ENCODE measurements at places on chromosomes 7 and 10.

GRCh38 chr7:151243408-151244195, 4.9 kb downstream of the SMARCD3 start:
- no peak for DNase-seq

DNA sequence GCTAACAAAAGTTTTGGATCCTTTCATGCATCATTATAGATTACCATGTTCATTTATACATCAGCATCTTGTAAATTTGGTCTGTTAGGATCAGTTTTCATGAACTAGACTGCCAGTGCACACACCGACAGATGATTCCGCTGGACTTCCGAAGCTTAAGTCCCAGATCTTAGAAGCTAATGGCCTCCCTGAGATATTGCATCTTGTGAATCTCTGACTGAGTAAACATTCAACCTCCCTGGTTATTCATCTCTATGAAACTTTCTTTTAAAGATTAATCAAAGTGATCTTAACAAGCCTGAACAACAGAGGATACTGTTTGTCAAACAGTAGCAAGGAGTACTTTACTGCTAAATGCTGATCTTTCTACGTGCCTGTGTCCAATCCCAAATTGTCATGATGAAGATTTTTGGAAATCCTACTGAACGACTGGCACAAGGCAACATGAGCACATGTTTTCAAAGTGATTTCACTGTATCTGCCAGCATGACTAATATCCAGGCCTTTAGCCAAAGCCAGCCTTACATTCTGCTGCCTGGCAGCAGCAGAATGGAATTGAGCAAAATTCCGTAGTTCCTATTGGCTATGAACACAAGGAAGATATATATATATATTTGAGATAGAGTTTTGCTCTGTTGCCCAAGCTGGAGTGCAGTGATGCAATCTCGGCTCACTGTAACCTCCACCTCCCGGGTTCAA, 91.3 kb upstream of the ANK3 start:
- no peak for DNase-seq

- DNase-seq: no peak
Measured at GRCh38 chr10:58107506-58107905, 160.2 kb downstream of the IPMK start.

DNA sequence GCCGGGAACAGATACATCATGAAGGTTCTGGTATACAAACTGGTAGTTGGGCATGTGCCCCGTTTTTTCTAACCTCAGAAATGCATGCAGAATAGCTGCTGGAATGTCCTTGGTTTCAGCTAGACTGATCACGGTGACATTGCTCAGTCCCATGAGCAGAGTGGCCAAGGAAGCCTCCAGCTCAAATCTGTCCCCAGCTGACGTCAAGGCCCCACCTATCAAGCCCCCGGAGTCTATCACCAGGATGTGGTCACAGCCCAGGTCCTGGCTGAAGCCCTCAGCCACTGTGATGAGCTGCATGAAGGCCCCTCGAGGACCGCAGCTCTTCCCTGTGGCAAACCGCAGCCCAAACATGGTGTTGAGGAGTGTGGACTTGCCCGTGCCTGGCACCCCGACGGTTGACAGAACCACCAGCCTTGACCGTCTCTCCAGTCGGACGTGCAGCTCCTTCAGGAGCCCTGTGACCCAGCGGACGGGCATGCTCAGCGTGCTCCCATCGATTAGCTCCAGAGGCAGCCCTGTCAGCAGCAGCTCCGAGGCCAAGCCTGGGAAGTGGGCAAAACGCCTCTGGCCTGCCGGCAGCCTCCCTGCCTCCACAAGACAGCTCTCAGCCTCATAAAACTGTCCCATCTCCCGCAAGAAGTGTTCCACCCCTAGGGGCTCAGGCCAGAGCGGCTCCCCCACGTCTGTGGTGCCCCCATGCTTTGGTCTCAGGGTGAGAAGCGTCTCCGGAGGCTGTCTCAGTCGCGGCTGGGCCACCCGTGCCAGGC, 7.8 kb upstream of the MRPS24 start:
- no peak for DNase-seq

GRCh38 chr10:33114451-33114952, 156.5 kb upstream of the ITGB1 start:
- DNase-seq: no peak

GRCh38 chr7:79553811-79554555, 100.5 kb upstream of the MAGI2 start:
- DNase-seq: no peak

DNA sequence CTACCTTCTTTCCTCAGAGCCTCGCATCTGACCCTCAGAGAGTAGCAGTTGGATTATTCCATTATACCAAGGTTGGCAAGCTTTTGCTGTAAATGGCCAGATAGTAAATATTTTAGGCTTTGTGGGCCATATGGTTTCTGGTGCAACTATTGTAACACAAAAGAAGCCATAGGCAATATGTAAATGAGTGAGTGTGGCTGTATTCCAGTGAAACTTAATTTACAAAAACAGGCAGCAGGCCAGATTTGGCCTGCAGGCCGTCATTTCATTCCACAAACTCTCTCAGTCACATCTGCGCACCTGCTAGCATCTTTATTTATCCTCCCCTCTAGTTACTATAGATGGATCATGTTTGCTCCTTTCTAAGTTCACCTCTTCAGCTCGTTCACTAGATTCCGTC, 6.7 kb downstream of the ZNF518A start:
- no peak for DNase-seq

DNA sequence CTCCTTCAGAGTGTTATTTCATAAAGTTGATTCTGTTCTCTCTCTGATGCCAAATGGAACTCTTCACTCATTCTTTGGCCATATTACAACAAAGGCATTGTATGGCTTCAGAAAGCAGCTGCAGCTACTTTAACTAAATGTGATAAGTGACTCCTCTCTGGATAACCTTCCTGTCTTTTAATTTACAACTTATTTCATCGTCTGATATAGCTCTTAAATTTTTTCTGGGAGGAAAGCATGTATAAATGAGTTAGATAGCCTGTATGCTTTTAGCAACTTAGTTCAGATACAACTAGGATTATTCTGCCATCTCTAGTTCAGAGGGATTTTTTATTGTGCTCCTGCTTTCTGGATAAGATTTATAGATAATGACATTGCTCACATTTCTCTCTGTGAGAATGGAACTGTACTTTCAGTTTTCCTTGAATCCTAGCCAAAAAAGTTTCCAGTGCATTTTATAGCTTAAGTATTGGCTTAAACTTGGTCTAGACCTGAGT, 57.5 kb downstream of the KLHDC10 start:
- DNase-seq: no peak

GRCh38 chr10:7424919-7425318, 14.1 kb upstream of the SFMBT2 start:
- no peak for DNase-seq

DNA sequence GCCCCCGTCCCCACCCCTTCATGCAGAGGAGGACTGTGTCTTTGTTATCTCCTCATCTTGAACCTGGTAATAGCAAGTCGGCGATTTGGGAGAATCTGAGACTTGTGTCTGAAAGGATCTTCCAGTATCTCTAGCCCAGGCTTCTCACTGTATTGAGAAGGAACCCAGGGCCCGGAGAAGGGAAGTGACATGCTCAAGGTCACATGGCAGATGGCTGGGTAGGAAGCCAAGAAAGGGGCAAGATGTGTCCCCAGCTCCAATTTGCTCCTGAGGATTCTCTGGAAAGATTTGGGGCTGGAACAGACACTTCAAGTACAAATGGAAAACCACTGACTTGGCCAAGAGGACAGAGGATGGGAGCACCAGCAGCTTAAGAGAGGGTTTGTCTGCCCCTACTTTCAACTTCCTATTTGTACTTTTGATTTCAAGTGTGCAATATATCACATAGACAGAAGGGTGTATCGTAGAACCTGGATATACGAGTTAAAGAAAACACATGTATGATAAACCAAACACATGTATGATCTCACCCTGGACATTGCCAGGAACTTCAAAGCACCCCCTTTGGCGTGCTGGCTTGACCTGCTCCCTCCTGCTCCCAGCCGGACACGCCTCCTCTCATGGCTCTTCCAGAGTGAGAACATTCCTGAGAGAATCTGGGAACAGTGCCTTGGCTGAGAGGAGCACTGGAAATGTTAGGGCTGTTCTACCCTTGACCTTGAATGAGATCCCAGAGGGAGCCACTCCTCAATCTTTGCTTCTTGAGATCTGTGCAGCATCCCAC, 79.7 kb downstream of the CDH23 start:
- no peak for DNase-seq

- no peak for DNase-seq
Measured at GRCh38 chr7:7706556-7707172, 11.7 kb downstream of the RPA3 start.

DNA sequence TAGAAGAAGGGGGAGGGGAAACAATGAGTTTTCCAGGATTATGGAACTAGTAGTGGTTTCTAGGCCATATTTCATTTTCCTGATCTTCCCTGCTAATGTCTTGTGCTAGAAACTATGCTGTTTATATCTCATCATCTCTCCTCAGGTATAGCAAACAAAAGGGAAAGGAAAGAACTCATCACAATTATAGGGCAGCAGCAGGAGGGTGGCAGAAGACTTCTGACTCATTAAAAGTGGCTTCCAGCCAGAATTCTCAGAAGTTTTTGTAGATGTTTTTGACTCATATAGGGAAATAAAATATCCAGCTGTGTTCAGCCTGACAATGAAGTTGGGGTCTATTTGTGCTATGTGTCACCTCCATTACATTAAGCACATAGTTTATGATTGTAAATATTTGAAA, 6.5 kb downstream of the AHR start:
- DNase-seq: no peak

- DNase-seq: no peak
Measured at GRCh38 chr7:25647872-25648271, 419.6 kb upstream of the NPVF start.

DNA sequence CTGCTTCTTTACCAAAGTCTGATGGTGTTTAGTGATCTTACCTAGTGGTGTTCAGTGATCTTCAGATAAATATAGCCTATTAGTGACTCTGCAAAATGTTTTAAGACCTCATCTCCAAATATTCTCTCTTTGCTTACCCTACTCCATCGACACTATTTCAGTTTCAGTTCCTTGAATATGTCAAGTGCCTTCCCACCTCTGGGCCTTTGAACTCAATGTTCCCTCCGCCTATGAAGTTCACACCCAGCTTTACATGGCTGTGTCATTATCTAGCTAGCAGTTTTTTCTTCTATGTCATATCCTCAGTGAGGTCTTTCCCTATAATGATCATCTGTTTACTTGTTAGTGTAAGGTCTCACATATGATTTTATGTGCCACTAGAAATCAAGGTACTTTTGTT, 322.6 kb downstream of the DGKB start:
- DNase-seq: no peak

DNA sequence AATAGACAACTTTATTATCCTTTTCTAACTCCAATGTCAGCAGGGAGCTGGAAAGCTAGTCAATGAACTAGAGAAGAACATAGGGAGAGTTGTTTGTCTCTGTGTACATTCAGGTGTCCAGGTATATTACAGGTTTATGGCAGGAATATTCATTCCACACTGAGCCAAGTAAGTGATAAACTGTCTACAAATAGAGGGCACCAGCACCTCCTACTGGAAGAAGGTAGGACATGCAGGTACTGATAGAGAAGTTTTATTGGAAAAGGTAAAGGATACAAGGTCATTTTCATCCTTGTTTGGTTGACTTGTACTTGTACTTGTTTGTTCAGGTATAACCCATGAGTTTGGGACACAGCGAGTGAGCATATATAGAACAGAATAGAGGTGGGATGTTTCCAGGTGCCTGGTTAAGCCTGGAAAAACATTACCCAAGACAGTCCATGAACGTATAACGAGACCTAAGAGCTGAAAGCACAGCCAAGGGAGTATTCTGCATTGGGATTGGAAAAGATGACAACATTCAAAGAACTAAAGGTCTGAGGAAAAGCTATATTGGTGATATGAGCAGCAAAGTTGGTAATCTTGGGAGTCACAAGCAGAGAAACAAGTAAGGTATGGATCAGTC, 61.4 kb upstream of the PPP1R3C start:
- no peak for DNase-seq

GRCh38 chr7:41674505-41675023, 28.3 kb downstream of the INHBA start:
- no peak for DNase-seq

DNA sequence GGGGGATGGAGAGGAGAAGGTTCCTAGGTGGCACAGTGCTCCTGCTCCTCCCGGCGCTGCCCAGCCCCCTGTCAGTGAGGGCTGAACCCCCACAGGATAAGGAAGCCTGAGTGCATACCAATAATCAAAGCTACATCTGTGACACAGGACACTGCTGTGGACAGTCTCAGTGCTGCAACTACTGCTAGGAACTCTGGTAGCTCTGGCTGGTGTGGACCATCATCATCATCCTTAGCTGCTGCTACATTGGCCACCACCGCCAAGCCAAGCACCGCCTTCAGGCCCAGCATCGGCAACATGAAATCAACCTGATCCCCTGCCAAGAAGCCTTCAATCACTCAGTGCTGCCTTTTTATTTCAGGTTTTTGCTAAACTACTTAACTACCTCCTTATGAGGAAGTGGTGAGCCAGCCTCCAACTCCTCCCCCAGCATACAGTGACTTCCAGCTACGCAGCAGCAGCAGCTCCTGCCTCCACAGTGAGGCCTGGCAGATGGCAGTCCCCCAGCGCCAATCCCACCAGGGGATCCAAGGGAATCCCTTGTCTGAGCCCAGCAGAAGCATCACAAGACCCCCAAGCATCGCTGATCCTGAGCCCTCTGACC, 32.1 kb upstream of the SLC26A4 start:
- DNase-seq: no peak

- no peak for DNase-seq
Measured at GRCh38 chr7:114354306-114354705, 60.3 kb upstream of the FOXP2 start.

DNA sequence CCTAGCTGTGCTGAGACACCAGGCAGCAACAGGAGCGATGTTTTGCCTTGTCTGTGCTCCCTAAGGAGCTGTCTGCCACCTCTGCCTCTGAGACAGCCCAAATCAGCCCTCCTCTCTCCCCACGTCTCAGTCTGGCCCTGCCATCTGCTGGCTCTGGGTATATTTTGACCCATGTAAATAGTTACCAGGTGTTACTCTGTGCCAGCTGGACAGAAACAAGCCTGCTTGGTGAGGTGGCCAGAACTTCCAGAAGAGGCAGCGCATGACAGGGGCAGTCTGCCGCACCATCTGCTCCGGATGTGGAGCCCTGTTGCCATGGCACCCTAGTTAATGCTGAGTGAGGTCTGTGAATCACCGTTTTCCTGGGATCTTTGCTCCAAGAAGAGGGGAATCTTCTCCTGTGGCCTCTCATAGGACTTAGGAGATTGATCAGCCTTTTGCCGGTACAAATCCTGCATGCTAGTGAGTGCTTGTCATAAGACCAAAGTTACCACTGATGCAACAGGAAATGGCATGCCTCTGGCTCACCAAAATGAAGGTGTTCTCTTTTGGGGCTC, 31.8 kb downstream of the GSTO2 start:
- no peak for DNase-seq

DNA sequence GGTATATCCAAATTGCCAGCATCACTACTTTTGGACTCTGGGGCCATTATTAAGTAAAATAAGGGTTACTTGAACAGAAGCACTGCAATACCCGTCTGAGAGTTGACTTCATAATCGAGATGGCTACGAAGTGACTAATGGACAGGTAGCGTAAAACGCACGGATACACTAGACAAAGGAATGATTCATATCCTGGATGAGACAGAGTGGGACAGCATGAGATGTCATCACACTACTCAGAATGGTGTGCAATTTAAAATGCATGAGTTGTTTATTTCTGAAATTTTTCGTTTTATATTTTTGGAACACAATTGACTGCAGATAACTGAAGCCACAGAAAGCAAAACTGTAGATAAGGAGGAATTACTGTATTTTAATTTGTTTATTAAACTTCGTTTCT, 421.5 kb upstream of the LRGUK start:
- DNase-seq: no peak
